Activated CD8-positive, alpha-beta memory T cell treated with anti-CD3 and anti-CD28 coated beads, Interleukin-2, amount 50 U/mL, for 48 hours (primary cell): ENCODE measurements at places on chromosomes 11 and 22.
A peak's percentile ranks its signal among the peaks of the same experiment; 100 is the strongest.

GRCh38 chr11:112339566-112339965, 78.9 kb upstream of the PLET1 start:
- DNase-seq = no peak

DNA sequence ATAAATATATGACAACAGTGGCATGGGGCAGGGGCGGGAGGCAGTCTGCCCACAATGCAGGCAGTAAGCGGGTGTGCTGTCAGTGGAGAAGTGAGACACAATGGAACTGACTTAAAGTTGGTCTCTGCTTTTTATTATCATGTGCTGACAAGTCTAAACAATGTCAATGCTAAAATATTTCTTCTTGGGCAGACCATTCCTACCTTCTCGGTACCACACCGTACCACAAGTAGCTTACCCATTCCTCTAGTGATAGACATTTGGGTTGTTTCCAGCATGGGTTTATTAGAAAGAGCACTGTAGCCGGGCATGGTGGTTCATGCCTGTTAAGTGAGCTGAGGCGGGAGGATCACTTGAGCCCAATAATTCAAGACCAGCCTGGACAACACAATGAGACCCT, 2.6 kb upstream of the CHADL start:
- DNase-seq = no peak

DNA sequence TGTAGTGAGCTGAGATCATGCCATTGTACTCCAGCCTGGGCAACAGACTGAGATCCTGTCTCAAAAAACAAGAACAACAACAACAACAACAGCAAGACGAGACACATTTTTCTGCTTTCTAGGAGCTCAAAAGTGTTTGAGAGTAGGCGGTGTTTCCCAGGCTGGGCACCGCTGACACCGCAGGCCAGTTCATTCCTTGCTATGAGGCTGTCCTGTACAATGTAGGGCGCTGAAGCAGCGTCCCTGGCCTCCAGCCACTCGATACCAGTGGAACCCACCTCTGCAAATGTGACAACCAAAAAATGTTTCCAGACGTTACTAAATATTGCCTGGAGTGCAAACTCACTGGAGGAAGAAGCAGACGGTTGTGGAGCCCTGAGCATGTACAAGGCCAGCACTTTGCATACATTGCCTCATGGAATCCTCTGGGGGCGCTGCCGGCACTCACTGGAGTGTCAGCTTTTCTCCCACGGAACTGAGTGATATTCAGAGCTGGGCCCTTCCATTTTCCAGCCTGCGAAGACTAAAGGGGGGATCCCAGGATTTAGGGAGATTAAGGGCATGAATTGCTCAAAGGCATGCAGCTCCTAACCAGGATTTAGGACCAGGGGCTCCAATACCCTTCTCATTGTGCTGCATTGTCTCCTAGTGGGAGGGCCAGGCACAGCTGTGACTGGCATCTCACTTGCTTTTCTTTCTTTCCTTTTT, 5.8 kb upstream of the MIEF1 start:
- DNase-seq = peak; percentile 74

DNA sequence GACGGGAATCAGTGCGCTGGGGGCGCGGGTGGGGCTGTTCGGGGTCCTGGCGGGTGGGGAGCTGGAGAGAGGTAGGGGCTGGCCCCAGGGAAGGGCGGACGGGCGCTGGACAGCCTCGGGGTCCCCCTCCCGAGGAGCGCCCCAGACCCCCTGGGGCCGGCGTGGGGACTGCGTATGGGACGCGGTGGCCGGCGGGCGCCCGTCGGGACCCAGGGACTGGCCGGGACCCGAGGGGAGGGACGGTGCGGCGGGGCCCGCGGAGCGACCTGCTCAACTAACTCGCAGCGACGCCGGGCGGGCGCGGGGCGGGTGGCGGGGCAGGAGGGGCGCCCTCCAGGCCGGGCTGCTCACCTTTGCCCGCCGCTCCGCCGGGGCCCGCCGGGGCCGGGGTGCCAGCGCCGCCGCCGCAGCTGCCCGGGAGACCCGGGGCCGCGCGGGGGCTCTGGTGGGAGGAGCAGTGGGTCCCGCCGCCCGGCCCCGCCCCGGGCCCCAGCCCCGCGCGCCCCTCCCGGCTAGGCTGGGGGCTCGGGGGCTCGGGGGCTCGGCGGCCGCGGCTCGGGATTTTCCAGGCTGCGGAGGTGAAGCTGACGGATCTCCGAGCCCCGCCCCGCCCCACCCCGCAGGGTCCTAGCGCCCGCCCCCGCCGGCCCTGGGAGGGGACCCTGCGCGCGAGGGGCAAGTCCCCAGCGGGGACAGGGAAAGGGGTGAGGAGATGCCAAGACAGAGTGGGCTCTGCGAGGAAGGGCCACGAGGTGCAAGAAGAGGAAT, 12.3 kb downstream of the STARD10 start:
- peak; percentile 72 for DNase-seq

DNA sequence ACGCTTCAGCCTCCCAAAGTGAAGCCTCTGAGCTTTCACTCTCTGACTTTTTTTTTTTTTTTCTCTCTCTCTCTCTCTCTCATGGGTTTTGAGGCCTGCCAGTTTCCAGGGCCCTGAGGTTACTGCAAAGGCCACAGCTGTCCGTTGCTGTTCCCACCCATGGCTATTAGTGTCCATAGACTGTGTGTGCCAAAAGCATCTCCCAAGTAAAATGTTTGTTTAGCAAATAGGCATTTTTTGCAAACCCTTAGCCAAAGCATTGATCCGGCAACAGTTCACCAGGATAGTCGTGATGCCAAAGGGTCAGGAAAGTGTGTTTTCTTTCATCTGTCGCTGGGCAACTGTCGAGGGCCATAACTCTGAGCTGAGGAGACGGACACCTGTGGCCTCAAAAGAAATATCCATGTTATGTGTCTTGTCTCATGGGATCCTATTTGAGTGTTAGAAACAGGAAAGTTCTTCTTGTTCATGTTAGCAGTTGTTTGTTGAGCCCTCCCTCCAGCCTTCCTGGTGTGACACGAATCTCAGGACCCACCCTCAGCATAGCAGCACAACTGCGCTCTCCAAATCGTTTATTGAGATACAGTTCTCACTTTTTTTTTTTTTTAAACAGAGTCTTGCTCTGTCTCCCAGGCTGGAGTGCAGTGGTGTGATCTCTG, 18.4 kb downstream of the FADS2 start:
- no peak for DNase-seq

GRCh38 chr11:128732471-128733277, 38.8 kb downstream of the FLI1 start:
- no peak for DNase-seq

- DNase-seq = no peak
These were observed 58.4 kb downstream of the DGCR2 start for GRCh38 chr22:19063581-19064353.

DNA sequence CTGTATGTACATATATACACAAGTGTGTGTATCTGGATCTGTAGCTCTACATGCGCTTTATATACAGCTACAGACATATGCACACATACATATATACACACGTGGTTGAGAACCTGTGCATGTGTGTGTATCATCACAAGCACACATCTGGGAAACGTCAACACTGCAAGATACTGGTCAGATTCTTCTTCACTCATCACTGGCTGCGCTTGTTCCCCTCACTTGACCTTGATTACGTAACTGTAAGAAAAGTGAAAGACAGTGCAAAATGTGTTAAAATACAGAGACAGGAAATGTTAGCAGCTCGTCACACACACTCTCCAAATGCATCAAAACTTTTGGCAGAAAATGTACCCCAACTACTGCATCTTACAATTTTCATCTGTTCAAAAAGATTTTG, 51.9 kb upstream of the MN1 start:
- no peak for DNase-seq

DNA sequence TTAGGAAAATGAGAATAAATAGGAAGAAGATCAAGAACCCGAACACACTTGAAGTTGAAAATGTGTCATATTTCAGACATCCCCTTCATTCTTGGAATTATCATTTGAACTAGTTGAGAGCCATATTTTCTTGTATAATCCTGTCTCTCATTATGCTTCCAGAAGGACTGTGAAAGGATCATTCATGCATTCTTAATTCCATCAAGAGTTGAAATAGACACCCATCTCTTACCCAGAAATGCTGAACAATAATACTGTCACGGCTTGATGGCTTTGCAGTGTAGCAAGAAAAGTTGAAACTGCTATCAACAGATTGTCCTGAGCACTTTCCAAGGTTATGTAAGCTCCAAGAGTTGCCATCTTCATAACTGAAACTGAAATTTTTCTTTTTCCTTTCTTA, 79.7 kb downstream of the ARHGAP42 start:
- no peak for DNase-seq

- no peak for DNase-seq
These were observed 673.0 kb downstream of the OPCML start for GRCh38 chr11:132859306-132859705.

DNA sequence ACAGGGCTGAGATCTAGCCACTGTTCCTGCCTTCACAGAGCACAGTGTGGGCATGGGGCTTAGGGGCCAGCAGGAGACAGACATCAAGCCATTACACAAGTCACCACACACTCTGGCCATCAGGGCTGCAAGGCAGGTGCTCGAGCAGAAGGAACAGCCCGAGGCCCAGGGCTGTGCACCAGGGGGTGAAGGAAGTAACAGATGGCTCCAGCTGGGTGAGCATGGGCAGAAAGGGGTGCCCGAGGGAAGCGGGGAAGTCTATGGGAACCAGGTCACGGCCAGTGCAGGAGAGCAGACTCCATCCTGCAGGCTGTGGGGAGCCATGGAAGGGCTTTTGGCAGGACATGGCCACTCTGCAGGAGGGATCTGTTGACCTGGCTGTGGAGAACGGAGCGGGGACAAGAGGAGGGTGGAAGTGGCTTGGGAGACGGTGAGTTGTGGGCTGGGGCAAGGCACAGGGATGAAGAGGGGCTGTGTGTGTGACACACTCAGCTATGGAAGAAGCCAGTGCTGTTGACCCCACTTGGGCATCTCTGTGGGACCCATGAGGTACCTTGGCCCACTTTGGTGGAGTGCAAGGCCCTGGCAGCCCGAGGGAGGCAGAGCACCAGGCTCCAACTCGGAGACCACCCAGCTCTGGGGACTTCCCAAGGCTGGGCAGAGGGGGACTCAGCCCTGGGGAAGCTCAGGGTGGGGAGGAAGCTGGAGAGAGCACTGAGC, 3.6 kb downstream of the C11orf68 start:
- DNase-seq = no peak

DNA sequence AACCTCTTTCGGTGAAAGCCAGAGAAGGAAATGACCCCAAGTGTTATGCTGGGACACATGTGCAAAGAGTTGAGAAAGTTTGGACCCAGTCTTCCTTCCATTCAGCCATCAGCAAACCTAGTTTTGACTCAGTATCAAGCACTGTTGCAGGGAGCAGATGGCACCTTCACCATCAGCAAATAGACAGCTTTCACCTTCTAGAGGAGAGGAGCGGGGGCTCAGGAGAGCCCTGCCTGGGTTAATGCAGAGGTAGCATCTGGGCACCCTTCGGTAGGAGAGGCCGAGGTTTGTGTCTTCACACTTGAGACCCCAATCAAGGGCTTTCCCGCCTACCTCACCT, 16.2 kb upstream of the MFRP start:
- no peak for DNase-seq

DNA sequence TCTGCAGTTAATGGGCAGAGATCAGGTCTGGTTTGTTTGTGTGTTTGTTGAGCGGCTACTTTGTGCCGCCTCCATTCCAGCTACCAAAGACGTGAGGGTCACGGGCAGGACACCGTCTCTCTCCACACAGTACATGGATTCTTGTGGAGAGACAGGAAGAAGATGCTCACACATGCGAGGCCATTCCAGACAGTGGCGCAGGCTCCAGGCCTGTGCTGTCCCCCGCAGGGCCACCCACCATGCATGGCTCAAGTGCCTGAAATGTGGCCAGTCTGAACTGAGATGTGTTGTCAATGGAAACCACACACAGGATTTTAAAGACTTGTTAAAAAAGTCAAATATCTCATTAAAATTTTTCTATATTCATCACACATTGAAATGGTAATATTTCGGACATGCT, 848.3 kb downstream of the TBC1D22A start:
- DNase-seq = no peak

GRCh38 chr11:27241311-27242122, 121.5 kb downstream of the CCDC34 start:
- no peak for DNase-seq

GRCh38 chr22:37731804-37732471, 35.1 kb downstream of the TRIOBP start:
- no peak for DNase-seq

- DNase-seq = no peak
These were observed 13.7 kb upstream of the TSG101 start for GRCh38 chr11:18540207-18541009.

DNA sequence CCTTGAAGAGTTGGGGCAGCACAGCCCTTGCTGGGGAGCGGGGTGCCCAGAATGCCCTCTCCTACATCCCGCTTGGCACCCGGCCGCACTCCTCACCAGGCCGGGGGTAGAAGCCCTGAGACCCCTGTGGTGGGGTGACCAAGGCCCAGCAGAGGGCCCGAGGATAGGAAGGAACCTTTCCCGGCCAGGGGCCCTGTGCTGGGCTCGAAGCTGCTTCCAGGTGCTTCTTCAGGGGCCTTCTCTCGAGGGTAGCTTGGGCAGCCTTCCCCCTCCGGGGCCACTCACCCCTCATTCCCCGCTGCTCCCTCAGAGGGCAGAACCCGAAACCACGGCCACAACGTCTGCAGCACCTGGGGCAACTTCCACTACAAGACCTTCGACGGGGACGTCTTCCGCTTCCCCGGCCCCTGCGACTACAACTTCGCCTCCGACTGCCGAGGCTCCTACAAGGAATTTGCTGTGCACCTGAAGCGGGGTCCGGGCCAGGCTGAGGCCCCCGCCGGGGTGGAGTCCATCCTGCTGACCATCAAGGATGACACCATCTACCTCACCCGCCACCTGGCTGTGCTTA, 752 bp downstream of the MUC2 start:
- no peak for DNase-seq

DNA sequence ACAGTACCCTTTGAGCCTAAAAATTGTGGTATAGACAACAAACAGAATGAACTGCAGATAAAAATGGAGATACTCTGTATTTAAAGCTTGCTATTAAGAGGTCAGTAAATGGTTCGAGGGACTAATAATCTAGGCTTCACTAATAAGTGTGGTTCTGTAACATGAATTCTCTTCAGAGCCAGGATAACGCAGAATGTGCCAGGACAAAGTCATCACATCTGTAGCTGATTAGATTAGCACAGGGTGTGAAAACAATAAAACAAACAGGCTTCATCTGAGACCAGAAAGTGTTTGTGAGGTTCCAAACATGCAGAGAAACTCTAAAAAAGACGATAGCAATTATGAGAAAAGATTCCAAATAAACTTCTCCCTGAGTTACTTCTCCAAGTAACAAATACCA, 89.1 kb upstream of the LUZP2 start:
- no peak for DNase-seq

GRCh38 chr11:94675813-94676212, 92.3 kb upstream of the AMOTL1 start:
- DNase-seq = no peak

- DNase-seq = no peak
These were observed 95.6 kb downstream of the RASSF10 start for GRCh38 chr11:13104619-13105236.
